NCI-H1930 (cell line): ENCODE measurements at places on chromosomes 2 and 18.

- DNase-seq = no peak
These were observed 32.4 kb downstream of the KCNK3 start for GRCh38 chr2:26724784-26725520.

GRCh38 chr2:74333896-74334586 lies 9.2 kb downstream of the SLC4A5 start:
- DNase-seq = no peak

DNA sequence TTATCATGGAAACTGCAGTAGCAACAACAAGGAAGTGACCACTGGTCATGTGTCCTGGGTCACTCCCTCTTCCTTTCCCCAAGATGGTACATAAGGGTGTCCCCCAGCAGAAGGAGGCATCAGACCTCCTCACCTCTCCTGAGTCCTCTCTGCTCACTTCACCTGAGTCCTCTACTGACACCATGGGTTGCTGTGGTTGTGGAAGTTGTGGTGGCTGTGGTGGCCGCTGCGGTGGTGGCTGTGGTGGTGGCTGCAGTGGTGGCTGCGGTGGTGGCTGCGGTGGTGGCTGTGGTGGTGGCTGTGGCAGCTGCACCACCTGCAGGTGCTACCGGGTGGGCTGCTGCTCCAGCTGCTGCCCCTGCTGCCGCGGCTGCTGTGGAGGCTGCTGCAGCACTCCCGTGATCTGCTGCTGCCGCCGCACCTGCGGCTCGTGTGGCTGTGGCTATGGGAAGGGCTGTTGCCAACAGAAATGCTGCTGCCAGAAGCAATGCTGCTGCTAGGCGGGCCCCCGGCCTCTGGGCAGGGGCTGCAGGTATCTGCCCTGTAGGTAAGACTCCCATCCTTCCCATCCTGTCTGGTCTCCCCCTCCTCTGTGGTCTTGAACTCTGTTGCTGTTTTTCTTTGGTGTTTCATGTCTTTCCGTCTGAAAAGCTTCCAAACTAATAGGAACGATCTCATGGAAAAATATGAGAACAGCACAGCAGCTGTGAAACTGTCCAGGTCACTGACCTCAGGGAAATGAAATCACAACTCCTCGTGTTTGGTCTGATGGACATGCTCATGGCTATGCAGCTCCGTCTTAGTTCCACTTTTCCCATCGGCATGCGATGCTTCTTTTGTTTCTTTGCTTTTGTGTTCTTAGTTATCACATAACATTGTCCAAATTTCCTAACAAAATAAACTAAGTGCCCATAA lies at the start of gene SCYGR4:
Gene SCYGR4 (plus strand): TSS at position 183 of the 915 bp plus-strand sequence. CDS start 0 bp downstream, at position 183.
- no peak for DNase-seq

GRCh38 chr2:174952607-174953006 lies 52.6 kb downstream of the CHN1 start:
- no peak for DNase-seq

GRCh38 chr18:36593001-36593400 lies 235.8 kb downstream of the TPGS2 start:
- DNase-seq = no peak

DNA sequence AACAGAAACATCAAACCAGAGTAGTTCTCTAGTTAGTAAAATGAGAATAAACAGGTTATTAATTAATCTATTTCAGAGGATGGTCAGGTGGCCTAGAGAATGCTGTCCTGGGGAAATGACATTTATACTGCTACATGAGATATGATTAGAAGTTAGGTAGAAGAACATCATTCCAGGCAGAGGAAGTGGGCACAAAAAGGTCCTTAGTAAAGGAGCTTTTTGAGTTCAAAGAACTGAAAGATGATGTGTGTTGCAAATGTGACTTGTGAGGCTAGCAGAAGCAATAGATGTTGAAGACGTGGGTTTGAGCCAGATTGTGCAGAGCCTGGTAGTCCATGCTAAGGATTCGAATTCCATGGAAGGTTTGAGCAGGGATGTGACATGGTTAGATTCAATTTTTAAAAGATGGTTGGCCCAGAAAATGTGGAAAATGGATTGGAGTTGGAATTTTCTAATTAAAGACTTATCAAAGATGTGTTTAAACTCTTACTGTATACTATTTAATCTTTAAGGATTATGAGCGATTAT lies 34.2 kb downstream of the RAB10 start:
- DNase-seq = no peak

- no peak for DNase-seq
These were observed 24.8 kb upstream of the HNRNPA3 start for GRCh38 chr2:177187631-177188312.

- DNase-seq = no peak
These were observed 148.0 kb downstream of the UBR3 start for GRCh38 chr2:169975221-169975620.

- DNase-seq = no peak
These were observed 89.3 kb downstream of the CSRNP3 start for GRCh38 chr2:165558832-165559231.

- DNase-seq = no peak
These were observed 71.4 kb upstream of the MGAT4A start for GRCh38 chr2:98802344-98802743.

GRCh38 chr2:150856596-150857281 lies 369.3 kb upstream of the RND3 start:
- DNase-seq = no peak

DNA sequence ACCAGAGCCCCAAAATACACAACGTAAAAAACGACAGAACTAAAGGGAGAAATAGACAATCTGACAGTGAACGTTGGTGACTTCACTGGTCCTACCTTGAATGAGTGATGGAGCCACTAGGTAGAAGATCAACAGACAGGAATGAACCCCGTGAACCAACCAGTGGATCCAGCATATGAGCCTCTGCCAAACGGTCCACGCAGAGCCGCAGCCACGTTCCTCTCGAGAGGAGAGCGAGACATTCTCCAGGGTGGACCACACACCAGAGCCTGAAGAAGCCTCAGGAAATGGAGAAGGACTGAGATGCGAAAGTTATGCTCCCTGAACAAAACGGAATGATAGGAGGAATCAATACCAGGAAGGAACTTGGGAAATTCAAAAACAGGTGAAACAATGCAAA lies 178.4 kb downstream of the RTP5 start:
- no peak for DNase-seq

GRCh38 chr2:206936843-206937230 lies 2.5 kb upstream of the CPO start:
- no peak for DNase-seq

- DNase-seq = no peak
These were observed 192.0 kb downstream of the CDH7 start for GRCh38 chr18:65942854-65943253.

GRCh38 chr2:158567208-158567607 lies 110.5 kb downstream of the PKP4 start:
- DNase-seq = no peak

- DNase-seq = no peak
These were observed 54.9 kb upstream of the MAP2 start for GRCh38 chr2:209368914-209369313.

- no peak for DNase-seq
These were observed 375.1 kb upstream of the ID2 start for GRCh38 chr2:8306530-8307351.

DNA sequence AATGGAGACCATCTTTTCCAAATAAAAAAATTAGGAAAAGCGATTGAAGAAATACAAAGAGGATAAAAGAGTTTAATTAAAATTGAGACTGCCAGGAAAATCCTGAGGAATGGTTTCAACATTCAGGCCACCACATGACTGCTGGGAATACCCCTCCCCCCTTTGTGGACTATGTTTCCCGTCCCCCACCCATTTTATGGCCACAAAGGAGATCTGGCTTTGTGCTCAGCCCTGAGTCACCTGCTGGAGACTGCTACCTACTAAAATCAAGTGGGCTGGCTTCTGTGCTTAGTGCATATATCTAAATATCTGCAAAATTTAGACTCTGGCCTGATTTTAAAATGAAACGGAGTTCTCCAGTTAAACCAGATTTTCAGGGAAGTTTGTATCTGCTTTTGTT lies 10.1 kb downstream of the RND3 start:
- DNase-seq = no peak

DNA sequence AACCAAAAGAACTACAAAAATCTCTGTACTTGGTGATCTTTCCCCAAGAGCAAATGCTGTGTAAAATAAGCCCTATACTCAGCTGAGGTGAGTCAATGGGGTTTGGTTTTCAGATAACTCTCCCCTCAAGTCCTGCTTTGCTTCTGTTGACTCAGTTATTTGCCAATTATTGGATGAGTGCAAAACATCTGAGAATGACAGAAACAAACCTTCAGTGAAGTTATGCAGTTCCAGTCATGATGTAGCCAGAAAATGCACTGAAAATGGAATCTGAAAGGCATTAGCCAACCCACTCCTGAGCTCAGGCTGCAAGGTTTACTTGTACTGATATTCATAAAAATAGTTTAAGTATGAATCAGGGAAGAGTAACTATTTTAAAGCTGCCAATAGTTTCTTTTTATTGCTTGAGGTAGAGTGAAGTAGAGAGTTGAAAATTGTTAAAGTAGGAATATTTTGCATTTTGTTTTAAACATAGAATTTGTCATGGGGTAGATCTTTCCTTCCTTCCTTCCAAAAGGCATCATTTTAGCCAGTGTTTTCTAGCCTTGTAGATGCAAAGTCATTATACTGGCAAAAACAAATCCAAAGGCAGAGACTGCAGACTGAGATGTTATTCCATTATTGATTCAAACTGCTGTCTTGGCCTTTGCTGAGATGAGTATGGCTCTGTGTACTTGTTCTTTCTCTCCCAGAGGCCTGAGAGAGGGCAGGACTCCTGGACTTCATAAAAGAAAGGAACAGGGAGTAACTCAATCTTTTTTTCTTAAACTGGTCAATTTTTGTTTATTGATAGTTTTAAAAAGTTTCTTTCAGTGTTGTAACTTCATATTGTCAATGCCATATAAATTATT lies 215.3 kb downstream of the RND3 start:
- DNase-seq = no peak

GRCh38 chr18:47077111-47077510 lies 41.7 kb upstream of the ELOA2 start:
- DNase-seq = no peak

DNA sequence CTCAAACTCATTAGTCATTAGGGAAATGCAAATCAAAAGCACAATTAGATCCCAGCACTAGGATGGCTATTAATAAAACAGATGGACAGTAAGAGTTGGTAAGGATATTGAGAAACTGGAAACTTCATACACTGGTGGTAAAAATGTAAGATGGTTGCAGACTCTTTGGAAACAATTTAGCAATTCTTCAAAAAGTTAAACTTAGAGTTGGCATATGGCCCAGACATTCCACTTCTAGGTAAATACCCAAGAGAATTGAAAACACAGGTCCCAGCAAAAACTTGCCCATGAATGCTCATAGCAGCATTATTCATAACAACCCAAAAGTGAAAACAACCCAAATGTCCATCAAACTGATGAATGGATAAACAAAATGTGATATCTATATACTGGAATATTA lies 84.9 kb upstream of the ZFP36L2 start:
- DNase-seq = no peak

DNA sequence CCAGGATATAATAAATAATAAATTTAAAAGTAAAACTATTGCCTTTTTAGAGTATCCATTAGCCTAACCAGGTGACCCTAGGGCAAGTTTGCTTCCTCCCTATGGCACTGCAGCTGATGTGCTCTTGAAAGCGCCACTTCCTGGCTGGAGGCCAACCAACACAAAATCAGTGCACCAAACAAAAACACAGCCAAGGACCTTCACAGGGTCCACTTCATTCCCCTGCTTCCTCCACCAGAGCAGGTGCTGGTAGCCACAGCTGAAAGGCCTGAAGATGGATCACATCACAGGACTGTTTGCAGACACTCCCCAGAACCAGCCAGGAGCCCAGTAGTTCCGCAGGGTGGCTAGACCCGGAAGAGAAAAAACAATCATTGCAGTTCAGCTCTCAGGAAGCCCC lies 108.8 kb downstream of the TWIST2 start:
- no peak for DNase-seq

- DNase-seq = no peak
These were observed 101.5 kb downstream of the NCOA1 start for GRCh38 chr2:24592441-24593100.

GRCh38 chr2:232537499-232537898 lies 2.0 kb upstream of the CHRNG start:
- no peak for DNase-seq

GRCh38 chr18:52222211-52222610 lies 117.8 kb upstream of the DCC start:
- no peak for DNase-seq

- no peak for DNase-seq
These were observed 37.4 kb downstream of the PNO1 start for GRCh38 chr2:68195096-68195495.

DNA sequence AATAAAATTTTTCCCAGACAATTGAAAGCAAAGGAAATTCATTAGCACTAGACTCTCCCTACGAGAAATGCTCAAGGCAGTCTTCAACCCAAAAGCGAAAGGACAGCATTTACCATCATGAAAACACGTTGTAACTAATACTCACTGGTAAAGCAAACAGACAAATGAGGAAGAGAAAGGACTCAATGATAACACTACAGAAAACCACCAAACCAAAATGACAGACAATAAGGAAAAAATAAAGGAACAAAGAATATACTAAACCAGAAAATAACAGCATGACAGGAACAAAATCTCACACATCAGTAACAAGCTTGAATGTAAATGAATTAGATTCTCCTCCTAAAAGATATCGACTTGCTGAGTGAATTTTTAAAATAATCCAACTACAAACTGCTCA lies 190.7 kb downstream of the NOL4 start:
- no peak for DNase-seq

GRCh38 chr2:11876889-11877288 lies 130.5 kb downstream of the LPIN1 start:
- DNase-seq = no peak

DNA sequence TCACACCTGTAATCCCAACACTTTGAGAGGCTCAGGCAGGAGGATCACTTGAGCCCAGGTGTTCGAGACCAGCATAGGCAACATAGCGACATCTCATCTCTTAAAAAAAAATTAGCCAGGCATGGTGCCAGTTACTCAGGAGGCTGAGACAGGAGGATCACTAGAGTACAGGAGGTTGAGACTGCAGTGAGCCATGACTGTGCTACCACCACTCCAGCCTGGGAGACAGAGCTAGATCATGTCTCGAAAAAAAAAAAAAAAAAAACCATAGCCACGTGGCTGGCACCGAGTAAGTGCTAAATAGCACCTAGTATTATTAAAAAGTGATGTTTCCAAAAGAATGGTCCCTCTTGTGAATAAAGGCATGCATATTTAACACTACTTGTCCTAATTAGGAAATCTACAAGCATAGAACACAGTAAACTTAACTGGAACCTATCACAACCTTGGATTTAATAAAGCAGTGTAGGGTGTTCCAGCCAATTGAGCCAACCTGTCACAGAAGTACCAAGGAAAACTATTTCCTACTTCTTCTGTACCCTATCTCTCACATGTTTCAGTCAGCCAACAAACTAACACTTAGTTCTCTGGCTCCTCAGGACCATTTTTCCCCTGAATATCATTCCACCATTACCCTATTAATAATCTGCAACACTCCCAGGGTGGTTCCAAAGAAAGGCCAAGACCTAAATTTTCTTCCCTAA lies 8.8 kb downstream of the RAB1A start:
- DNase-seq = no peak
